ENCODE measurements at places on chromosomes 11 and 22.

GRCh38 chr11:72468289-72468688, 34.0 kb upstream of the CLPB start:
- no peak for DNase-seq

- no peak for DNase-seq
Observed at GRCh38 chr11:79363861-79364378, 76.9 kb downstream of the TENM4 start.

DNA sequence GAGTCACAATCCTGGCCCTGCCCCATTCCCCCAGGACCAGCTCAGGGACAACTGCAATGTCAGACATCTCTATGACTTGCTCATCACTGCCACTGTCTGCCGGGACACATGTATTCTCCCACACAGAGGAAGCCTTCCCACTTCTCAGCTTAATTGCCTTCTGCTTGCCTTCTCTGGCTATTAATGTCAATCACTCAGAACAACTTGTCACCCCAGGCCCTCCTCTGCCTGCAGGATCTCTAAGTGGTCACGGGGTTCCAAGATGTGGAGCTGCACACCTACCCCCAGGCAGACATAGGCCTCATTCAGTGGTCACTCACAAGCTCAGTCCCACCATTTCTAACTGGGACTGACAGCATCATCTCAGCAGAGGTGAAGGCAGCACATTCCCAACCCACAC, 15.1 kb downstream of the PLEKHA7 start:
- no peak for DNase-seq

DNA sequence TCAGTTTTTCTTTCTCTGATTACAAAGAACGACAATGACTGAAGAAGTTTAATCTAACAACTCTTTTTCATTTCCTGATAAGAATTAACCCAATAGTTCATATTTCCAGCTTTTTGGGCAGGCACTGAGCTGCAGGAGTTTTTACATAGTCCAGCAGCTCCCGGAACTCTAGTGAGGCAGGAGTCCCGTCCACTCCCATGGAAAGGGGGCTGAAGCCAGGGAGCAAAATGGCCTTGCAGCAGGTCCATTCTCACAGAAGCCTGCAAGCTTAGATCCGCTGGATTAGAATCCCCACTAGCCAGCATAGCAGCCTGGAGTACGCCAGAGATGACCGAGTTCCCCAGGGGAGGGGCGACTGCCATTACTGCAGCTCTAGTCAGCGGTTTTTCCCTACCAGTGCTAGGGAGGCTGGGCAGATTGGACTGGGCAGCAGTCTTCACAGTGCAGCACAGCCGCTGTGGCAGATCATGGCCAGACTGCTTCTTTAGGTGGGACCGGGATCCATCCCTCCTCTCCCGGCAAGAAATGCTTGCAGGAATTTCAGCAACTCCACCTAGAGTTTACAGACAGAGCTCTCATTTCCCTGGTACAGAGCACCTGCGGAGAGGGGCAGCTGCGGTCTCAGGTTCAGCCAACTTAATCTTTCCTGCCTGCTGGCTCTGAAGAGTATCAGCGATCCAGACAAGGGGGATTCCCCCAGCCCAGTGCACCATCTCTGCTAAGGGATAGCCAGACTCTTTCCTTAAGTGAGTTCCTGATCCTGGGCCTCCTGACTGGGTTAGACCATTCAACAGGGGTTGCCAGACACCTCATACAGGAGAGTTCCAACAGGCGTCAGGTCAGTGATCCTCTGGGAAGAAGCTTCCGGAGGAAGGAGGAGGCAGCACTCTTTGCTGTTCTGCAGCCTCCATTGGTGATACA, 742 bp upstream of the CASP4 start:
- DNase-seq, result peak; percentile 6

GRCh38 chr11:96154802-96155520, 188.0 kb downstream of the MAML2 start:
- DNase-seq, result peak; percentile 70

- peak; percentile 59 for DNase-seq
Observed at GRCh38 chr11:67117672-67118180, 1.3 kb upstream of the KDM2A start.

- peak; percentile 49 for DNase-seq
Observed at GRCh38 chr11:43021466-43021865, 290.3 kb upstream of the API5 start.

GRCh38 chr11:78840623-78841022, 266.0 kb upstream of the NARS2 start:
- DNase-seq, result no peak

DNA sequence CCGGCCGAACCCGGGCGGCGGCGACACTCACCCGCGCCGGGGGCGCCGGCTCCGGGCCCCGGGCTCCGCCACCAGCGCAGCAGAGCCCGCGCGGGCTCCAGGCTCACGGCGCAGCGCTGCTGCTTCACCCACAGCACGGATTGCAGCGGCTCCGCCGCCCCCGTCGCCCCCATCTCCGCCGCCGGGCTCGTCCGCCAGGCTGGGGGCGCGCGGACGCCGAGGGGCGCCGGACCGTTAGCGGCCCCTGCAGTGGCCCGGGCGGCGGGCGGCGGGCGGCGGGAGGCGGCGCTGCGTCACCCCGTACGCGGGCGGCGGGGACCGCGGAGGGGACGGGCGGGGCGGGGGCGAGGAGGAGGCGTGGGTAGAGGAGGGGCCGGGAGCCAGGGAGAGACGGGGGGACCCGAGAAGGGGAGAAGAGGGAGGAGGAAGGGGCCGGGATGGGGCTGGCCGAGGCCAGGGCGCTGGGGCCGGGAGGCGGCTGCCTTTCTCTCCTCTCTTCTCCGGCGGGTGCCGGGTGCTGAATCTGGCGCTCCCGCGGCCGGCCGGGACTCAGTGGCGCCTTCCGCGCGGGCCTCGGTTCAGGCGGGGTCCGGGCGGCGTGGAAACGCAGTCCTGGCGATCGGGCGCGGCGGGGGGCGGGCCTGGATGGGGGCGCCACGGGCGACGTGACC, at the start of gene CERK:
Gene CERK, minus strand, starts transcription at position 277 of the 671 bp plus-strand sequence. Its CDS starts 104 bp downstream, at position 173.
- peak; percentile 78 for DNase-seq

DNA sequence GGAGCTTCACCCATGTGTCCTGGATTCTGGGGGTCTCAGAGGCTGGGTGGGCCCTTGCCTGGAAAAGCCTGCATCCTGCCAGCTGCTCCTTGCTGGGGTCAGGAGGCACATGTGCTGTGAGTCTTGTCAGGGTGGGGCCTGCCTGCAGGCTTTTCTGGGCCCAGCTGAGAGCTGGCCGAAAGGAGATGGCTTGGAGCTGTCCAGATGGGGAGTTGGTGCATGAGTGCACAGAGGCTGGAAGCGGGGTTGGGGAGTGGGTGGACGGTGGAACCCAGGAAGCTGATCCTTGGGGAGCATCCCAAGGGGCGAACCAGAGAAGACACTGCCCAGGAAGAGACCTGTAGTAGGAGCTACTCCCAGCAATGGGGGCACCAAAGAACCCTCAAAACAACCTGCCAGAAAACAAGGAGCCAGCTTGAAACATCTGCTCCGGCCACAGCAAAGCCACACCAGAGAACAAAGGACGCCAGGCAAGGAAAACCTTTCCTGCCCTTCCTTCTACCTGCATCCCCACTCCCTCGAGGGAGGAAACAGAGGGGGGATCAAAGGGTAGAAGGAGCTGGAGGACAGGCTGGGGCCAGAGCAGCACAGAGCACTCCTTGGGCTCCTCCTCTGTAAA, 8.2 kb upstream of the KCTD17 start:
- no peak for DNase-seq

GRCh38 chr22:29306835-29307595, 565 bp downstream of the GAS2L1 start:
- DNase-seq, result peak; percentile 95

DNA sequence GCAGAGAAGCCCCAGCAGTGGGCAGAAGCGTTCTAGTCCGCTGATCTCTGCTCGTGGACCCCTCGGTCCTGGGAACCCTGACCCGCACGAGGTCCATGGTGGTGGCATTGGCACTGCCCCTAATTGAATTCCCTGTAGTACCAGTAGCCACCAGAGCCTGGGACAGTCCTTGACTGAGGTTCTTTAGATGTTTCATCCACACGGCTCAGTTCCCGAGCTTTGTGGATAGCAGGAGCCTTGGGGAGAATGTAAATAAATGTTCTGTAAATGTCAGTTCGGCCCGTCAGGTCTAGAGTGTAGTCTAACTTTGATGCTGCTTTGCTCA, 39.4 kb upstream of the SEPTIN5 start:
- DNase-seq, result peak; percentile 10

- no peak for DNase-seq
Observed at GRCh38 chr11:33894398-33894746, 2.5 kb upstream of the LMO2 start.

- peak; percentile 80 for DNase-seq
Observed at GRCh38 chr11:93236741-93237675, 39.2 kb upstream of the SLC36A4 start.

DNA sequence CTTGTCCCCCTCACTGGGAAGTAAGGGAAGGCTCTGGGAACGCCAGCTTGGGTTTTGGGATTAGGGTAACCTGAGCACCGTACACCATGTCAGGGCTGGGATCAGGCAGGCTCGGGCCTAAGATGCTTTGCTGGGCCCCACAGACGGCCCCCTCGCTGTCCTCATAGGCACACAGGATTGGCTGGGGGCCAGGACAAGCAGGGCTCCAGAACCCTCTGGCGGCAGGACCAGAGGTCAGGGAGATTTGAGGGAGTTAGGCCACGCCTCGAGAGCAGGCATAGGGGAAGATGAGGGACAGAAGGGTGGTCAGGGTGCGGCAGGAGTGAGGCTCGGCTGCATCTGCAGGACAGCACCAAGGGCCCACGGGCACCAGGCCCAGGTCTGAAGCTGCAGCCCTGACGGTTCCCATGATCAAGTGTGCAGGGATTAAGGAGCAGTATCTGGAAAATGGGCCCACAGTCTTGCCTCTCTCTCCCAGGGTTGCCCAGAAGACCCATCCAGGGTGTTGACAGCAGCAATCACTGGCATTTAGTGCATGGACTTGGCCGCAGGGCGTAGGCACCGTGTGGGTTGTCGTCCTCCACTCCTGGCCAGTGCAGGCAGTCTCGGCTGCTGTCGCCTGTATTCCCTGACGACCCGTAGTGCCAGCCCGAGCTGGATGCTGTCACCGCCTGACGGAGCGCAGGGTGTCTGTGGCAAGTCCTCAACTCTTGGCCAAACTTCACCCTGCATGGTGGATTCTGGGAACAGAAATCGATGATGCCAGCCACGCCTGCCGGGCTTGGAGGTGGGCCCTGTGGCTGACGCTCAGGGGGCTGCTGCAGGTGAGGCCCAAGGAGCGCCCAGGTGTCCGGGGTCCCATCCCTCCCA, 15.7 kb upstream of the GNB1L start:
- no peak for DNase-seq

DNA sequence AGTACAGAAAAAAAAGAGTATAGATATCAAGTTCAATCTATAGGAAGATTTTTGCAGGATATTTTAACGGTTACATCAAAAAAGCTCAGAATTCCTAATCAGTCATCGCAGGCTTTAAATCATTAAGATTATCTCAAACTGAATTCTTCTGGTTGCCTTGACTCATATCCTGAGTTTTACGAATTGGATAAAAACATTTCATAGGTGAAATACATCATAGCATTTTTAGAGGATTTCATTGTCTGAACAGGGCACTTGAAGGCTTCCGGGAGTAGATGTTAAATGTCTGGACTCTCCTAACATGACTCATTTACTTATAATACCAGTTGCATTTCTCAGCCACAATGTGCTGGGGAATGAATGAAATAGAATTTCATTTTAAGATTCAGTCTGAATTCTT, 2216.6 kb upstream of the RAG2 start:
- DNase-seq, result no peak
